ENCODE measurements at places on chromosomes 12 and 14. TPM values are rescaled to one million over a fixed set of nuclear protein-coding genes. Genes with fewer than 3 reads are reported as not detected.

DNA sequence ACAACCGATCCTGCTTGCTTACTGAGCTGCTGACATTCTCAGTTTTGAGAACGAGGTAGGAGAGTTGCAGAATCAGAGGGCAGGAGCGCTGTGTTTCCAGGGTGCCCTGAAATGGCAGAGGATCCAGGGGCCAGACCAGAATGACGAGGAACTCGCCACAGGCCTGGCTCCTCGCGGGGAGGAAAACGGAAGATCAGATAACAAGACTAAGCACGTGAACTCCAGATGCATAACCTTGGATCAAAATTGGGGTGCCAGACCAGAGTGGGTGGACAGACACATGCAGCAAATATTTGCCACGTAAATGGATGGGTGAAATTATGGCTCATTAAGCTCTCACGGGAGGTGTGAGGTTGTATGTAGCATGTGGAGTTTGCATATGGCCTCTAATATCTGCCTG, 46.5 kb downstream of the ELK3 start:
- DNase-seq, result no peak

DNA sequence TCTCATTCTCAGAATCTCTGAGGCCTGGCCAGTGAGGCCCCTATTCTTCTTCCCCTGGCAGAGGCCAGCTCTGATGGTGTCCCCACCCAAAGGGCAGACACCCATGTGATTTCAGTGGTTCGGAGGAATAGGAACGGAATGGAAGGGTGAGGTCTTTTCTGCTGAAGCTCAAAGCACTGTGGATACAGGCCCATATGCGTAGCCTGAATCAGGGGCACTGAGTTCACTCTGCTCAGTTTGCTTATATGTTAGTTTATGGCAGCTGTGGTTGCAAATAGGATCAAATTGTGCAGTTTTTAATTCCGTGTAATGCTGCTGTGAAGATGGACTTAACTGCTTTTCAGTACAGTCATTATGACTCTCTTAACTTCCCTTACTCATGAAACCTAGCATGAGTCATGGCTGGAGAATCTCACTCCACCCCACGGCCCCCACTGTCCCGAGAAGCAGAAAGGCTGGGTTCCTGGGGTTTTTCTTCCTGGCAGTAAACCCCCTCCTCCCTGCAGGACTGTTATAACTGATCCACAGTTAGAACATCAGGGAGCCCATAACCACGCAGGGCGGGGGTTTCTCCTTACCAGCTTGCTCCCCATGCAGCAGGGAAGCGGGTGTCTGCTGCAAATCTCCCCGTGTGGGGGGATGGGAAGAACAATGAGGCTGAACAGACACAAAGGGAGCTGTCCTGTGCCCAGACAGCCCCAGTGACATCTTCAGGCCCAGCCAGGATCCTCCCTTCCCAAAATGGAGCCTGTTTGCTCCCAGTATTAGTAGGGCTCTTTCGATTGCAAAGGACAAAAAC, 122.7 kb downstream of the SLC38A6 start:
- peak; percentile 44 for DNase-seq

ESR2 gene
- not detected for total RNA-seq

DNA sequence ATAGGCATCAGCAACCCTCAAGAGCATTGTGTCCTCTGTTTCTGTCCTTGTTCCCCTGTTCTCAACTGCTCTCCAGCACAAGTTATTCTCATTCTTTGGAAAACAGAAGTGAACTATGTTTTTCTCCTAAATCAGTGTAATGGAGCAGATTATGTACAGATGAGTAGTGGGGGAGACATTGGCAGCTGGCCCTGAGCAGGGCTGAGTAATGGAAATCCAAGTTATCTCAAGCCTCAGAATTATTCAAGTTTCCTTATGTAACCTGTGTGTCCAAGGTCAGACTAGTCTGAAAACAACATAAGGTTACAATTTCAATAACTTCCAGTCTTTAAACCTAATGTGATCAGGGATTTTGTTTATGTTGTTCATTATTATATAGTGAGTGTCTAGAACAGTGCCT, 116.1 kb upstream of the FUT8 start:
- DNase-seq, result no peak

GRCh38 chr14:23478109-23478759, 8.7 kb downstream of the NGDN start:
- peak; percentile 52 for DNase-seq

RAD9B gene
- 0.35 TPM for total RNA-seq

GRCh38 chr12:75048767-75049166, 160.9 kb downstream of the KCNC2 start:
- DNase-seq, result no peak

DNA sequence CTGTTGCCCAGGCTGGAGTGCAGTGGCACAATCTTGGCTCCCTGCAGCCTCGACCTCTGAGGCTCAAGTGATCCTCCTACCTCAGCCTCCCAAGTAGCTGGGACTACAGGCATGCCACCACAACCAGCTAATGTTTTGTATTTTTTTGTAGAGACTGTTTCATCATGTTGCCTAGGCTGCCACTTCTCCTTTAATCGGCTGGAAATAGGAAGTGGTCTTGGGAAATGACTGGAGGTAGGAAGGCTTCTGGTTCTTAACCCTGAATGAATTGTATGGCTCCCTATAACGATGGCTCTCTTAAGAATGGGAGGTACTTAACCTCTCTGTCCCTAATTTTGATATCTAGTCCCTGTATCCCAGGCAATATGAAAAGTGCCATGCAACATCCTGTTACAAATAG, 113.9 kb upstream of the USP15 start:
- no peak for DNase-seq

DNA sequence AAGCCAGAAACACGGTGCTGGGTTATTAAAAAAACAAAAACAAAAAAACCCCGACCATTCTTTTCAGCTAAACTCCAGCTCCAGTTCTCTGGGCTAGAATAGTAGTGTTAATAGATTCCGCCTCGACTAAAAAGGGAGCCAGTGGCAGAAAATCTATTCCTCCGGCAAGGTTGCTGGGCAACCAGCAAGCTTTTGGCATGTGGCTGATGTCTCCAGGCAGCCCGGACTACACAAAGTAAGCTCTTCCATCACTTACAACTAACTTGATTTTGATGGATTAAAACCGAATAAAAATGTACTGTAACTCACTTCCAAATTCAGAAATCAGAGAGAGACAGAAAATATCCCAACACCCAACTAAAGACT, 126.4 kb upstream of the FOXN3 start:
- no peak for DNase-seq

TMEM52B gene
- total RNA-seq, result not detected

DNA sequence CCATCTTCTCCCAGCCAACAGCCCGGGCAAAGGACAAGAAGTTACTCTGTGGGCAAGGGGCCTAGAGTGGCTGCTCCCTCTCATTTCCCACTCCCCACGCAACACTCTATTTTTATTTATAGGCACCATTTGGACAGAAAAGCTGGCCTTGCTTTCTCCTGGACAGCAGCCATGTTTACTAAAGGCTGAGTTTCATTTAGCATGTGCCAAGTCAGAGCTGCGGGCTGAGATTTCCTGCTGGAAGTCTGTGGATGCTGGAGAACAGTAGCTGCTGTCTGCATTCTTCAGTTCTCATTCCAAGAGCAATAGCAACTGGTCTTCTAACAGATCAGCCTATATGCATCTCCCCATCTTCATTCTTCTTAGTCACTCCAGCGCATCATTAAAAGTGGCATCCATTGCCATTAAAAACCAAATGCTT, 8.3 kb downstream of the COL2A1 start:
- no peak for DNase-seq

NEUROD4 gene
- total RNA-seq, result not detected

DNA sequence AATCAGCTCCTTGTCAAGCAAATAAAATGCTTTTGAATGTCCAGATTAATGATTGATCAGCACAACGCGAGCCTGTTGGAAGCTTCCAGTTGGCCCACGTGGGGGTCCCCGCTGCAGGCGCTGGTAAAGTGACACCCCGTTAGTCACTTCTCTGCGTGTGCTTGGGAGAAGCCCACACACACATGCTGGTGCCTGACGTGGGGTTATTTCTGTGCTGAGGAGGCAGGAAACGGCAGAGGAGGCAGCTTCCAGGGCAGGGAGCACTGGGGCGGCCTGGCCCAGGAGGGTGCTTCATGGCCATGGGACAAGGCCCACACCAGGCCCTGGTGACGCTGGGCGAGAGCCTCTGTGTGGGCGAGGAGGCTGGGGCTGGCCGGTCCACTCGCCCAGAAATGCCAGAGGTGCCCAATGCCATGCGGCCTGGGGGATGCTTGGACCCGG, 101.5 kb downstream of the KIF26A start:
- no peak for DNase-seq

CCDC177 gene
- not detected for total RNA-seq

DNA sequence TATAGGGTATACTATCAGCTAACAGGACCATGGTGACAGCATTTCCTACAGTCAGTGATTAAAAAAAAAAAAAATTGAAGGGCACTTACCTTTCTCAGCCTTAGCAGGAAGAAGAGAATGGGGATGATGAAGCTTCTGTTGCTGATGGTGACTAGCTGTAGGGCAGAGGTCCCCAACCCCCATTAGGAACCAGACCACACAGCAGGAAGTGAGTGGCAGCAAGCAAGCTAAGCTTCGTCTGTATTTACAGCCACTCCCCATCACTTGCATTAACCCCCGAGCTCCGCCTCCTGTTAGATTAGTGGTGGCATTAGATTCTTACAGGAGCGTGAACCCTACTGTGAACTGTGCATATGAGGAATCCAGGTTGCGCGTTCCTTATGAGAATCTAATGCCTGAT, 91.3 kb upstream of the USP44 start:
- no peak for DNase-seq

FAM222A gene
- 2.3 TPM for total RNA-seq

GSC gene
- not detected for total RNA-seq

- DNase-seq, result no peak
These were observed 1.8 kb downstream of the SMIM41 start for GRCh38 chr12:52081263-52081733.

DNA sequence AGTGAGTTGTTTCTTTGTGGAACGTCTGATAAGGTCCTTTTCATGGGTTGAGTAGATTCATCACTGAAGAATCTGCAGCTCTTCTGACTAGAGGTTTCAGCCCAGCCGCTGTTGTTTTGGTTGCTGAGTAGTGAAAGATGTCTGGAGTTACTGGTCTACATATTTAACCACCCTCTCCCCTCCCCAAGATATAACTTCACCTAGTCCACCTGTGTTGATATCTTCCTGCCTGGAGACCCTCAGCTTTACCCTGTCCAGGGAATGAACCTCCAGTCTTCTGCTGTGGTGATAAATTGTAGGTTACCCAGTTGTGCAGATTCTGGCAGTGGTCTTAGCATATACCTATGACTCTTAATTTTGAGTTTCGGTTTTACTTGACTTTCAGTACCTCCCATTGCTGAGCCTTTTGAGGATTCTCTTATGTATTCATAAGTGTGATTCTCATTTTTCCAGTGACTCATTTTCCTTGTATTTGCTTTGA, 62.9 kb downstream of the CCDC91 start:
- no peak for DNase-seq

ART4 gene
- total RNA-seq, result not detected

GRCh38 chr12:94841177-94841576, 162.3 kb downstream of the NDUFA12 start:
- no peak for DNase-seq

- no peak for DNase-seq
These were observed 48.7 kb downstream of the DLK1 start for GRCh38 chr14:100775351-100775830.

GRCh38 chr12:6163416-6164060, 36.7 kb upstream of the CD9 start:
- DNase-seq, result no peak

SLC10A1 gene
- not detected for total RNA-seq

- no peak for DNase-seq
These were observed 324.8 kb downstream of the C12orf50 start for GRCh38 chr12:87704374-87704773.

- no peak for DNase-seq
These were observed 3.6 kb upstream of the VRK1 start for GRCh38 chr14:96793547-96793946.

CIPC gene
- total RNA-seq, result 12.3 TPM

DNA sequence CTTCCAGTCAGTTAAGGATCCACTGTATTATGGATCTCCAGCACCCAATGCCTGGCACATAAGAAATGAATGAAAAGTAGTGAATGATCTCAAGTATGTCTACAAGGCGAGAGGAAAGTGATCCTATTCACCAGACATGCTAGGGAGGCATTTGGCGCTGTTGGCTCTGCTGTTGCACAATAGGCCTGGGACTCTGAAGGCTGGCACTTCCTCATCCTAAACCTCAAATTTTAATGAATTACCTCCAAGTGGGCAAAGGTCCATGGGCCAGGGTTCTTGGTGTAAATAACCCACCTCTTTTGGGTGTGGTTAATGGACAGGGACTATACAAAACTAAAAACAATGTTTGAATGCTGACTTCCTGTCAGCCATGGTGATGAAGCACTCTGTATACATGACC, 173.4 kb upstream of the PZP start:
- no peak for DNase-seq

ADSS1 gene
- total RNA-seq, result 1.9 TPM

GRCh38 chr12:90015228-90015627, 306.6 kb upstream of the ATP2B1 start:
- no peak for DNase-seq

SLC6A13 gene
- 0.49 TPM for total RNA-seq

DNA sequence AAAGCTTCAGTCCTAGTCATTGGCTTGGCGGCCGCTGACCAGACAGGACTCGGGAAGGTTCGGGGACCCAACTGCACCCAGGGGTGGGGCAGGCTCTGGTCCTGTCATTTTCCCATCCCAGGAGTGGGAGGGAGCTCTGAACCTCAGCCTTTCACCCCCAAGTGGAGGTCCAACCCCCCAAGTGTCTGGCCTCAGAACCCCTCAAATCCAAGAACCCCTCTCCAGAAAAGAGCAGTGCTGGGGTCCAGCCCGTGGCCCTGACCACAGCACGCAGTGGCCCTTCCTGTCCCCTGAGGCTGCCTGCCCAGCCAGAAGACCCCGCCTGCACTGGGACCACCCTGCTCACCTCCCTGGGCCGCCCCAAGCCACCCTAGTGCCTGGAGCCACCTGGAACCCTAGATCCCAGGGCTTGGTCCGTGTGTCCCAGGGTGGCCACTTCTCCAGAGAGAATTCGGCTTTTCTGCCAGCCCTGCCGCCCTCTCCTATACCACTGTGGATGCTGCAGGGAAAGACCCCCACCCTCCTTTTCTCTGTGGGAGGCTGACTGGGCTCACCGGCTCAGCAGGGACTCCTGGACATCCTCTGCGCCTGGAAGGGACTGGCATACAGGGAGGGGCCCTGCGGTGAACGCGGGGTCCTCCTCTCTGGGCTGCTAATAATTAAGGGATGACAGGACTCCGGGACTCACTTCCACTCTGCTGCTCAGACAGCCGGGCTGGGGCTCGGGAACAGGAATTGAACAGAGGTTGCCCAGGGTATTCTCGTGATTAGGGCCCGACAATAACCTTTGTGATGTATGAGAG, 326.9 kb upstream of the SFSWAP start:
- no peak for DNase-seq

DNA sequence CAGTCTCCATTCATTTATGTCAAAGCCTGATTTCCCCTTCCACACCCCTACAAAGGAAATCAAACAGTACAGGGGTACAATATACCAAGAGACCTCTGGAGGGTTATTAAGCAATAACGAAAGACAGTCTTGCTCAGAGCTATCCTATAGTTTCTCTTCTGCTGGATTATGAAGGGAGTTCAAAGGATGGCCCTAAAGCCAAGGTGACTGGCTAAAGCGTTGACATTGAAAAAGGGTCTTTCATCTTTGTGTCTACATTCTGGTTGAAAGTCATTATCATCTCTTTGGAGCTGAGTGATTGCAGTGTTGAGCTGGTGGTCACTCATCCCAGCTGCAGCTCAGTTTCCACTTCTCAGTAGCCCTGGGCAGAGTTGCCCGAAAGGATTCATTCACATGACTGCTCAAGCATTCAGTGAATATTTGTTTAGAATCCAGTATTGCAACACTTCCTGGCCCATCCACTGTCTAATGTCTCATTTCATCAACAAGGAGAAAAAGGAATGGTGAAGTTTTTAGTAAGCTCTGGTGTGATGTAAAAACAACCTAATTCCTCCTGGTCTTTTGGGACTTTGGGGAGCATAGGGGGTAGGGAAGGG, 19.2 kb upstream of the TBX5 start:
- no peak for DNase-seq

Measured in CD4-positive, CD25-positive, alpha-beta regulatory T cell (primary cell).